ENCODE measurements at places on chromosomes 11 and 22.

DNA sequence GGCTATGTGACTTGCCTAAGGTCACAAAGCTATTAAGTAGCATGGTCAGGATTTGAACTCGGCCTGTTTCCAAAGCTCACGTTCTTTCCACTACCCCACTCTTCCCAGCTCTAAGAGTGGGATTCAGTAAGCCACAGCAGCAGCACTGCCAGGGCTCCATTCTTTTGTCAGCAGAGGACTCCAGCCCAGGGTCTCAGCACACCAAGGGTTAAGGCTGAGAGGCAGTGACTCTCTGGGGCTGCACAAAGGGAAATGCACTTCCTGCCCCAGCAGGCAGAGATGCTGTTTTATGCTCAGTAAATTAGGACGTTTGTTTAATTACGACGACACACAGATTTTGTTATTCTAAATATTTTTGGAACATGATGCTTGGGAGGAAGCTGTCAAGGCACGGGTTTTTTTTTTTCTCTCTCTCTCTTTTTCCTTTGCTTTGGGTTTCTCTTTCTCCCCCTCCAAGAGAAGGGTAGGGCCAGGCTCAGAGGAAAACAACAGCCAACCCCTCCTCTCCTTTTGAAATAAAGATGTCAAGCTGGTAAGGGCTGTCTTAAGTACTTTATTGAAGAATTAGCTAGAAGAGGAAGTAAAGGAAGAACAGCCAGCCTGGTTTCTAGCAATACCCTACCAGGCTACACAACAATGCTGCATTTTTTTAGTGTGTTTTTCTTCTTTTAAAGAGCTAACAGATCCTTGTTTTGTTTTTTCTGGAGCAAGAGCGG lies 2.8 kb downstream of the MYH9 start:
- DNase-seq: no peak

GRCh38 chr11:12144330-12145174 lies 34.2 kb downstream of the MICAL2 start:
- no peak for DNase-seq

- no peak for DNase-seq
Observed at GRCh38 chr11:17381156-17381555, 7.3 kb downstream of the KCNJ11 start.

DNA sequence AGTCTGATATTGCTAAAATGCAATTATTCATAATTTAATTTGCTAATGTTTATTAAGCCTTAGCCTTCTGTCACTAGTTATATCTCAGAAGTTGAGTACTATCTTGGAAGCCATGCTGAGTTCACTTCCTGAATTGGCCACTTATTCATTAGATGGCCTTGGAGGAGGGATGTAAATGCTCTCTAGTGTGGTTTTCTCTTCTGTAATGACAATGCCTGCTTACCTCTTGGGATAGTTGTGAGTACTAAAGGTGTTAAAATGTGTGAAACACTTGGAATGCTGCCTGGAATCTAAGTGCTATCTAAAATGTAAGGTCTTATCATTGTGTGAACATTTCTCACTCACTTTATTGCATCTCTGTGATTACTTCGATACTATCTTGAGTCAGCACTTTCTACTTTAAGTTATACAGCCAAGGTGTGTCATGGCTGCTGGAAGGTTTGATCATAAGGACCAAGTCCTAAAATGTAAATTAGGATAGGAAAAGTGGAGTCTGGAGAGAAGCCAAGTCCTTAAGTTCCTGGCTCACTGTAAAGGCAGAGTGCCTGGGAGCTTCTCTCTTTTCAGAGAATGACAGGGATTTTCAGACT lies 12.4 kb downstream of the GLYATL2 start:
- no peak for DNase-seq

DNA sequence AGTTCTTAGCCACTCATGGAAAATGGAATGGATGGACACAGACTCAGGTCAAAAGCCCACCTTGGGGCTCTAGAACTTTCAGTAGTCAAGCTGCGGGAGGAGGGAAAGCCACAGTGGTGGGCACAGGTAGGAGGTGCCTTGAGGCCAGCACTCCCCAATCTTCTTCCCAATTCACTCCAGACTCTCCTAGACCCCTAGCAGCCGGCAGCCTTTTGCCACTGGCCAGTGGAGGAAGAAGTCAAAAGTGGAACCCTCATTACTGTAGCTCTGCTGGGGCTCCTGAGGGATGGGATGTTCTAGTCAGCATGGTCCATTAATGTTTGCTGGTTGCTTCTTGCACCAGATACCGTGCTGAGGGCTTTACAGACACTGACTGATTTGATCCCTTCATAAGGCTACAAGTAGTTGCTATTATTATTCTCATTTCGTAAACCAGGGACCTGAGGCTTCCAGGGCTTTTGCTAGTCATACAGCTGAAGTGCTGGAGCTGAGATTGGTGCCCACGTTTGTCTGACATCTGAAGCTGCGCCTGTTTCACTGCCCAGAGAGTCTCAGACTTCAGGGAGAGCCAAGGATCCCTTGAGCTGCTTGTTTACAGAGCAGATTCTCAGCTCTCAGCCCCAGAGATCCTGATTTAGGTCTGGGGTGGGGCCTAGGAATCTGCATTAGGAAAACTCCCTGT lies 1.1 kb downstream of the UCP3 start:
- no peak for DNase-seq

- DNase-seq: no peak
Observed at GRCh38 chr11:120863359-120863758, 160.5 kb upstream of the TBCEL start.

DNA sequence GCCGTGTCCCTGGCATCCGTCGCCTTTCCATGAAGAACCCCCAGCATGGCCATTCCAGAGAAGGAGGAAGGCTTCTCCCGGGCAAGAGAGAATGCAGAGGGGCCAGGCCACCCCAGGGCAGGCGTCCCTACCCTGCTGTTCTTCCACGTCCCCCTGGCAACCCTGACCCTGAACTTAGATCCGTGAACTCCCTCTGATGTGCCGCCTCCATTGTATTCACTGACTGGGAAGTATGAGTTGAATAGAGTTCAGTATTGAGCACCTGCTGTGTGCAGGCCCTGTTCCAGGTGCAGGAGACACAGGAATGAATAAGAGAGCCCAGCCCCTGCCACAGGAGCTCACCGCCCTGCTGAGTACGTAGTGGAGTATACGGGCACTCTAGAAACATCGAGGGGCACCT lies 29.1 kb upstream of the RELT start:
- DNase-seq: no peak
